ENCODE measurements at places on chromosomes 1 and 21. TPM values are rescaled to one million over a fixed set of nuclear protein-coding genes. Genes with fewer than 3 reads are reported as not detected.

Gene SPRR5
- not detected for polyA plus RNA-seq

Gene CD1C
- 1.4 TPM for polyA plus RNA-seq

Gene MPZL1
- 66.3 TPM for polyA plus RNA-seq

Gene FCGR1A
- 1.9 TPM for polyA plus RNA-seq

GRCh38 chr1:208245185-208245705, 1.1 kb upstream of the PLXNA2 start:
- peak; percentile 87 for DNase-seq

GRCh38 chr1:237054313-237054712, 12.3 kb downstream of the RYR2 start:
- no peak for DNase-seq

Gene RSPO1
- 0.06 TPM for polyA plus RNA-seq

GRCh38 chr1:203089001-203089650, 3.3 kb upstream of the MYOG start:
- no peak for DNase-seq

DNA sequence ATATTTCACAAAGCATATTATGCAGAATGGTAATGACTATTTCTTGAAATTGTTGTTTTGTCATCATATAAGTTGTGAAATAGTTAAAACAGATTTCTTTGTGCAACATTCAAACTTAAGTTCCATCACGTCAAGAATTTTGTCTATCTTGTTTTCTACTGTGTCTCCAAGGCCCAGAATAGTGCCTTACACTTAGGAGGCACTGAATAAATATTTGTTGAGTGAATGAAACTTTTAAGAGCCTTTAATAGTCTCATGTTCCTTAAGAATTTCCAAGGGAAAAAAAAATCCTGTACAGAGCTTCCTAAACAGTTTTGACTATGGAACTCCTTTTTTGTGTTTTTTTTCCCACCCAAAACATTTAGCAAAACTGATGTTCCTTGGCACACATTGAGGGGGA, 50.8 kb upstream of the TNFSF18 start:
- no peak for DNase-seq

DNA sequence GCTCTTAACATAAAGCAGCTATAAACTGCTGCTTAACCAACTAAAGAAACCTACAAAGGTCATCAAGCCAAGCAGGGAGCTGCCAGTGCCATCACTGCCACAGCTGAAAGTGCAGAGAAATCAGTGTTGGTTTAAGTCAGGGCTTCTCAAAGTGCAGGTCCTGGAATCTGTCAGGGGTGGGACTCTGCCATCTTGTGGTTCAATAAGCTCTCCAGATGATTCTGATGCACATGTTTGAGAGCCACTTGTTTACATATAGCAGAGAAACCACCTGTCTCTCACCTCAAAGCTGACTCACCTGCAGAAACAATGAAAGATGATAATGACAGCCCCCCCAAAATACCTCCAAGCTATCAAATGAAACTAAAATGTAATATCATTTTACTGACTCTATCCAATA, 49.3 kb downstream of the SH3GLB1 start:
- DNase-seq = no peak

Gene SELE
- polyA plus RNA-seq = 1.1 TPM

- DNase-seq = no peak
Observed at GRCh38 chr1:238242181-238242580, 351.5 kb upstream of the ZP4 start.

Gene PLA2G2D
- 0.05 TPM for polyA plus RNA-seq

DNA sequence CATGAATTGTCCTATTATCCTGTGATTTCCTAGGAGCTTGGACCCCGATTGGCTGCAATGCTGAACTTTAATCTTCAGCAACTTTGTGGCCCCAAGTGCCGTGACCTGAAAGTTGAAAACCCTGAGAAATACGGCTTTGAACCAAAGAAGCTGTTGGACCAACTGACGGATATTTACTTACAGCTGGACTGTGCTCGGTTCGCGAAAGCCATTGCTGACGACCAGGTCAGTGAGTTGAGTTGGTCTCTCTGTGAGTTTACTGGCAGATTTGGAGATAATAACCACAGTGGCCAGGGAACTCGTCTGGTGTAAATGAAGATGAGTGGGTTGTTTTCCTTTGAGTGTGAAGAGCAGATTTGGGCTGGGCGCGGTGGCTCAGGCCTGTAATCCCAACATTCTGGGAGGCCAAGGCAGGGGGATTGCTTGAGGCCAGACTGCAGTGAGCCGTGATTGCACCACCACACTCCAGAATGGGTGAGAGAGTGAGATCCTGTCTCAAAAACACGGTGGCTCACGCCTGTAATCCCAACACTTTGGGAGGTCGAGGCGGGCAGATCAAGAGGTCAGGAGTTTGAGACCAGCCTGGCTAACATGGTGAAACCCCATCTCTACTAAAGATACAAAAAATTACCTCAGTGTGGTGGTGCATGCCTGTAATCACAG, 39.1 kb upstream of the KIF1B start:
- no peak for DNase-seq

Gene AMY1B
- not detected for polyA plus RNA-seq

Gene KAZN
- polyA plus RNA-seq = 12.8 TPM
